Glomerular endothelial cell (primary cell): ENCODE measurements at places on chromosomes 2 and 18. TPM values are rescaled to one million over a fixed set of nuclear protein-coding genes. Genes with fewer than 3 reads are reported as not detected.

- no peak for DNase-seq
Observed at GRCh38 chr2:234715671-234716250, 218.9 kb upstream of the ARL4C start.

PRADC1 gene
- total RNA-seq, result 12.1 and 17.1 TPM in 2 replicates

- no peak for DNase-seq
Observed at GRCh38 chr2:134183679-134184078, 70.2 kb upstream of the MGAT5 start.

DLX1 gene
- total RNA-seq, result 0.34 TPM in 1 of 2 replicates, not detected in the other

LIPG gene
- 123 and 185 TPM in 2 replicates for total RNA-seq
